ENCODE measurements at places on chromosomes 7 and 10. TPM values are rescaled to one million over a fixed set of nuclear protein-coding genes. Genes with fewer than 3 reads are reported as not detected.

The EVX1 gene
- total RNA-seq: not detected

- H3K36me3 ChIP-seq: no peaks in the 10 kb centered on the region
- DNase-seq: peak; percentile 1
- no peak overlapping the region for H3K27ac ChIP-seq
- H3K27me3 ChIP-seq: no peaks in the 10 kb centered on the region
Observed at GRCh38 chr7:30921540-30922401, 10.1 kb downstream of the AQP1 start.

GRCh38 chr7:107318523-107319160 is 149.8 kb downstream of the HBP1 start:
- no peaks in the 10 kb centered on the region for H3K4me1 ChIP-seq
- H3K4me3 ChIP-seq: no peak overlapping the region
- DNase-seq: no peak

DNA sequence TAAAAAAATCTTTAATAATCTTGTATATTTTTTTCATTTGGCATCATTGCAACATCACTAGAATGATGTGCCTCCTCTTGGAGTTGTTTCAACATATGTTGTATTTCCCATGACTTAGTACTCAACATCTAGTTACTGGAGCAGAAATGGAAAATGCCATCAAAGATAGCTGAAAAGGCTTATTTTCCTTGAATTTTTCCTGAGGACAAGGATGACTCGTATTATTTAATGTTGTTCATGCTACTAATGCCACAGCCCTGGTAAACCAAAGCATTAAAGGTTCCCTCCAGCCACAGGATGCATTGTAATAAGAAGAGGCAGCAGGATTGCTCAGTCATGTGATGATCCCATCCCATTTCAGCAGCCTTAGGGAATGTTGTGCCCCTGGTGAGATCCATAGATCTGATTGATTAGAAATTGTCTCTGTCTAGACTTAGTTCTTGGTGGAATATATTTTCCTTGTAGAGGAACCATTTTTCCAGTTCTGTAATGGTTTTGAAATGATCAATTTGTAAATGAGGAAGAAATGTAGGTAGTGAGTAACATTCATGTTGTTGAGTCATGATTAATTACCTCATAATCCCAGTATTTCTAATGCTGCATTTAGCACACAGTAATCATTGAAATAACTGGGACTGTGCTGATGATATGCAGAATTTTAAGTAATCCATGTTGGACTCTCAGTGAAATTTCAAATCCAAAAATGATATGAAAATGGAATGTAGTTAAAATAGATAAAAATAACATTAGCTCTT is 91.3 kb upstream of the SMIM30 start:
- H3K27ac ChIP-seq: no peak overlapping the region
- H3K4me1 ChIP-seq: no peaks in the 10 kb centered on the region
- no peaks in the 10 kb centered on the region for H3K36me3 ChIP-seq
- DNase-seq: no peak
- H3K27me3 ChIP-seq: no peaks in the 10 kb centered on the region
